ENCODE measurements at places on chromosomes 3 and 15.

- DNase-seq = peak; percentile 88
These were observed 862 bp upstream of the MAN2A2 start for GRCh38 chr15:90902040-90902839.

DNA sequence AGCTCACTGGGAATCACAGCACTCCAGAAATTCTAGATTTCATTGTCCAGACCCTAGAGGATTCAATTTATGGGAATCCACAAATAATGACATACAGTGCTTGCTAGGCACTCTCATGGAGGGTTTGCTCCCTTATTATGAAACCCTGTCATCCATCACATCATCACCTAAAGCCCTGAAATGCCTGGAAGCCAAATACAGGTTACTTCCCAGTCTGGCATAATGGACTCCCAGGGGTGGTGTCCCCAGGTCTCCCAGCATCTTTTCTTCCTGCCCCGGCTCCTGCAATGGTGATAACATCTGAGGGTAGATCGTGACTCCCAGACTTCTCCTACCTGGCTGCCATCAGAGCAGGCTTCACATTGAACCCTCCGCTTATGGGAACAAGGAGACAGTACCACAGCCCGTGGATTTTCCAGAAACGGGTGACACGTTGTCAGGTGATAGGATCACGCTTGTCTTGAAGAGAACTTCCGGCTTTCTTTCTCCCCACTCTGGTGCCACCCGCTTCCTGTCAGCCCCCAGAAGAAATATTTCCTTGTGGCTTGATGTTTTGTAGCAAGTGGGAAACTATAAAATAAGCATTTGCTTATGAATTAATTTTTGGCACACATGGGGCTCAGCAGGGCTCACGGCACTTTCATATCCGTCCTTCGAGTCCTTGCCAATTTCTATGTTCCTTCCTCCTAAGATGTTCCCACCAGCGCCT, 238.7 kb upstream of the BHLHE40 start:
- DNase-seq = no peak

DNA sequence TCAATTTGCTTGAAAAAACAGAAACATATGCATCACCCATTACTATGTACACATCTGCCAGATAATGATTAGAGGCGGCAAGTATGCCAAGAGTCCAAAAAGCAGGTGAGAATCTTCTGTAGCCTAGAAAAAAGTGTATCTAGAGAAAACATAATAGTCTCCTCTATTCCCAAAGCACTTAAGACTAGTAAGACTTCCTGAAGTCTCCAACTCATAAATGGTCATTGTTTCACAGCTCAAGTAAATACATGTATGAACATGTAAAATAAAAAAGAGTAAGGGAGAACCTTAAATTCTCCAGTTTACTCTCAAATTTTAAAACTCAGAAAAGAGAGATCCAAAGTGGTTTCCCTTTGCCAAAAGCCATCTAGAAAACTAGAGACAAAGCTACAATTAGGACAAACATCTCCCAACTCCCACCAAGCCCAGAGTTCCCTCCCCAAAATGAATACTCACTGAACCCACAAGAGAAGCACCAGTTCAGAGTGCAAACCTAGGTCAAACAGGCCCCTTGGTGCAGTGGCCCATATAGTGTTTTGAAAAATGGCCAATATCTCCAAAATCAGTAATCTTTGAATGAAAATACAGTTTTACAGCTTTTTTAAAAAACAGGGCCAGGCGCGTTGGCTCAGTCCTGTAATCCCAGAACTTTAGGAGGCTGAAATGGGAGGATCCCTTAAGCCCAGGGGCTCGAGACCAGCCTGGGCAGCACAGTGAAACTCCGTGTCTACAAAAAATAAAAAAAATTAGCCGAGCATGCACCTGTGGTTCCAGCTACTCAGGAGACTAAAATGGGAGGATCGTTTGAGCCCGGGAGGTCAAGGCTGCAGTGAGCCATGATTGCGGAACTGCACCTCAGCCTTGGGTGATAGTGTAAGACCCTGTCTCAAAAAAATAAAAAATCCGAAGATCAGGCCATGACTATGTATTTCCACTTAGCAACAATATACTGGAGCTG, 11.0 kb upstream of the MAP4 start:
- DNase-seq = no peak

DNA sequence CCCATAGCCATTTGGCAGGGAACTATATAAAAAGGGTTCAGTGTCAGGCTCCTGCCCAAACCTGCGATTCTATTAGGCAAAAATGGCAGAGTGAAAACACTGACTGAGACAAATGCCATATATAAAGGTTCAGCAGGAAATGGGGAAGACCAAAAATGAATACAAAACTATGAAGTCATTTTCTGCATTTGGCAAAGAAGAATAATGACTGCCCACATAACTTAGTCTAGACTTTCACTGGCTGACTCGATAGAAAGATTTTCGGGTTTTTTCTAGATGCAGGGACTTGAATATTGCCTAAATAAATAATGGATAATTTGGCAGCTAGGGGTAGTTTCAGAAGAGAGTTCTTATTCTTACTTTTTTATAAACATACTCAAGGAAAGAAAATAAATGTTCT, 178.0 kb downstream of the TPRG1 start:
- DNase-seq = no peak

DNA sequence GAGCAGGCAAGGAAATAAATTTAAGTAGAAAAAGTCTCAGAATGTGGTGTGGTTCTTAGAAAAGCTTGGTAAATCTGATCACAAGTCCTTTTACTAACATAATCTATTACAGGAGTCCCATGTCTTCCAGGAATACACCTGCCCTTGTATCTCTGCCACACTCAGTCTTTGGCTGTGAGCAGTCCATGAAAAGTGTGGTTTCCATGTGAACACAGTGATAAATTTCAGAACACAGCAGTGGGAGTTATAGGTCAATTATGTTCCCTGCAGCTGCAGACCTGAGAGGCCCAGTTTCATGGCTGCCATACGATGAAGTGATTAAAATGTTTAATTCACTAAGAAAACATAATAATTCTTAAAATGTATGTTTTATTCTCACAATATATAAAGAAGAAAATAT, 366.9 kb upstream of the STAC start:
- no peak for DNase-seq

DNA sequence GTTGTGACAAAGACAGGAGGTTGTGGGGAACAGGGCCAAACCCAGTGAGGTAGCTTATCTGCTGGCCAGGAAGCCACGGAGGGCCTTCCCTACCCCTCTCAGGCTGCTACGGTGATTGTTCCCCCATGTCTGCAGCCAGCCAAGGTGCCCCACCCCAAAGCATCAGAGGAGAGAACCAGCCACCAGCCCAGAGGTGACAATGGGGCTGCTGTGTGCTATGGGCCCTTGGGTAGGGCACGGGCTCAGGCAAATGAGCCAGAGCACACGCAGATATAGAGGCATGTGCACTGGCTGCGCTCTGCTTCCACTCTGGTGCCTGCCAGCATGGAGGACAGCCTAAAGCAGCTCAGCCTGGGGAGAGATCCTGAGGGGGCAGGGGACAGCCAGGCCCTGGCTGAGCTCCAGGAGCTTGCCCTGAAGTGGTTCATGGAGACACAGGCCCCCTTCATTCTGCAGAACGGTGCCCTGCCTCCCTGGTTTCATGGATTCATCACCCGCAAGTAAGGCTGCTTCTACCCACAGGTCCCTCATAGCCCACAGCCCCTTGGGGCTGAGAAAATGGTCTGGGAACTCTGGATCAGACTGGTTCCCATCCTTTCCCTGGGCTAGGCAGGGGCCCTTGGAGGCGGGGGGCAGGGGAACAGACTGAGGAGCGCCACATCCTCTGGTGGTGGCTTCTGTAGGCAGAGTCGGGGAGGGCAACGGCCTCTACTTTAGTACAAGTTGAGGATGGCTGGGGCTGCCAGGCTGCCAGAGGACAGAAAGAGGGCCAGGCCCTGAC, at the start of gene SH2D7:
Gene SH2D7, plus strand, starts transcription at position 301 of the 781 bp plus-strand sequence. Its CDS starts 24 bp downstream, at position 325.
- no peak for DNase-seq

GRCh38 chr3:16290007-16290826, 25.2 kb downstream of the OXNAD1 start:
- DNase-seq = peak; percentile 71

DNA sequence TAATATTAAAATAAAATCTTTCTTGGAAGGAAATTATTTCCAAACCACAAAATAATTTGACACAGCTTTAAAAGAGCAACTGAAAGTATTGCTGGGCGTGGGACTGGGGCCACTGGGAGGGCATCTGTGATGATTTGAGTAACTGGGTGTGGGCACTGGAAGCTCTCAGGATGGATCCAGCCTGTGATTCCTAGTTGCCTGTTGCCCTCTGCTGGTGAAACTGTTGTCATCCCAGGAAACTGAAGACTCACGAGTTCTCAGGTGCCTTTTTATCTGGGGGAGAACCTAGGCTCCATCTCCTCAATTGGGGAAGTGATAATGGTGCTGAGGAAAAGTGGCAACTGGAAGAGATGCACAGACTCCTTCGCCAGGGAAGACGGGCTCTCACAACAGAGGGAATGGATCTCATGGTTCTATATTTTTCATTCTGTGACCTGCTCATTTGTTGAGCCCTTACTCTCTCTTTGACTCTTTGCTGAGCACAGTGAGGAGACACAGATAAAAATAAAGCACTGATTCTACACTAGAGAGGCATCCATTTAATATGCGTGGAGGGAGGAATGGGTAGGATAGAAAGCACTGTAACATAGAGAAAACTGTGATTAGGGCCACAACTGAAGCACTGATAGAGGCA, 61.6 kb downstream of the TPRG1 start:
- no peak for DNase-seq

DNA sequence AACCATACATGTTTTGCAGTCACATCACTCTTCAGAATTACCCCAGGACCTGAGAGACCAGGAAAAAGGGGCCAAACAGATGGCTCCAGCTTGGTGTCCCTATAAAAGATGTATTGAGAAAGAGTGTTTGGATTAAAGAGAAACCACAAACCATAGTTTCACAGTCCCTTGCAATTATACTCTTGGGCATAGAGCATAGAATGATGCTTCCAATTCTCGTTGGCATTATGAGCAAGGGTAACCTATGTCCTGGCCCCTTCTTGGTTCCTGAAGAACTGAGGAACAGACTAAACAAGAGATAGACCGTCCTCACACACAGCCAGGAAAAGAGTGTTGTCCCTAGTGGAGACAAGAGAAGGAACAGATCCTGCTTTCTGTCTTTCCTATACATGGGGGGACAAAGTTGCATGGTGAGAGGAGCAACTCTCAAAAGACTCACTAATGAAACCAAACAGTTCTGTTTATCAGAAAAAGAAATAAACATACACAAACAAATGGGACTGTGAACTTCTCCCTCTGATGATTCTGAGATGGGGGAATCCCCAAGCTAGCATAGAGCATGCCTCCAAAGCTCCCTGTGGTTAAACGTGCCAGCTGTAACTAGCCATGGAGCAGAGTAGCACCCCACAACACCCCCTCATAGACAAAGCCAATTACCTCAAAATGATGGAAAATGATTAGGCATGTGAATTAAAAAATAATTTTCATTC, 908.6 kb downstream of the NTRK3 start:
- DNase-seq = no peak

DNA sequence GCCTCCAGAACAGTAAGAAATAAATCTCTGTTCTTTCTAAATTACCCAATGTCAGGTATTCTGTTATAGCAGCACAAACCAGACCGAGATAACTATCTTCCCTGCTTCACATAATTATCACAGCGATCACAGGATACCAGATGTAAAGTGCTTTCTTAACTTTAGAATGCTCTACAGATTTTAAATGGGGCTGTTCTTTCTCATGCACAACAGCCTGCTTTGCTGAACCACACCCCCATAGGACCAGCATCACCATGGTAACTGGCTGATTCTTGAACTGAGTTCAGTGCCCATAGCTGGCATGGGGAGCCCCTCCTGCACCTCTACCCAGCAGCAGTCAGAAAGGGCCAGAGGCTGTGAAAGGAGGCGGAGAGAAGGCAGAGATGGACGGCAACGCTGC, 7.8 kb downstream of the CD80 start:
- DNase-seq = no peak

GRCh38 chr3:151146731-151147091, 56.3 kb downstream of the GPR171 start:
- DNase-seq = no peak

DNA sequence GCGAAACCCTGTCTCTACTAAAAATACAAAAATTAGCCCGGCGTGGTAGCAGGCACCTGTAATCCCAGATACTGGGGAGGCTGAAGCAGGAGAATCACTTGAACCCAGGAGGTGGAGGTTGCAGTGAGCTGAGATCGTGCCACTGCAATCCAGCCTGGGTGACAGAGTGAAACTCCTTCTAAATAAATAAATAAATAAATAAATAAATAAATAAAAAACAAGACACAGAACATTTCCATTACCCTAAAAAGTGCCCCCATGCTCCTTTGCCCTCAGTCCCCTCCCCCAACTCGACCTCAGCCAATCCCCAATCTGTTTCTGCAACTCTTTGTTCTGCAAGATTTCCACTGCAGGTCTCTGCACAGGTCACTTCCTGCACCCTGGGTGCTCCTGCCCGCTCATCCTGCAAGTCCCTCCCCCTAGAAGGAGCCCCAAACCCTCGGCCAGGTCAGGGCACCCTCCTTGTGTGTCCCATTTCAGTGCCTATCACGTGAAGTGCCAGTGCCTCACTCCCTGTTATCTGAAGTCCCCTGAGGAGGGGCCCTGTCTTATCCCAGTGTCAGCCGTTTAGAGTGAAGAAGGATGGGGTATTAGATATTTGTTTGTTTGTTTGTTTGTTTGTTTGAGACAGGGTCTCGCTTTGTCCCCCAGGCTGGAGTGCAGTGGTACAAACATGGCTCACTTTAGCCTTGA, 1.1 kb downstream of the FAM240A start:
- peak; percentile 43 for DNase-seq

DNA sequence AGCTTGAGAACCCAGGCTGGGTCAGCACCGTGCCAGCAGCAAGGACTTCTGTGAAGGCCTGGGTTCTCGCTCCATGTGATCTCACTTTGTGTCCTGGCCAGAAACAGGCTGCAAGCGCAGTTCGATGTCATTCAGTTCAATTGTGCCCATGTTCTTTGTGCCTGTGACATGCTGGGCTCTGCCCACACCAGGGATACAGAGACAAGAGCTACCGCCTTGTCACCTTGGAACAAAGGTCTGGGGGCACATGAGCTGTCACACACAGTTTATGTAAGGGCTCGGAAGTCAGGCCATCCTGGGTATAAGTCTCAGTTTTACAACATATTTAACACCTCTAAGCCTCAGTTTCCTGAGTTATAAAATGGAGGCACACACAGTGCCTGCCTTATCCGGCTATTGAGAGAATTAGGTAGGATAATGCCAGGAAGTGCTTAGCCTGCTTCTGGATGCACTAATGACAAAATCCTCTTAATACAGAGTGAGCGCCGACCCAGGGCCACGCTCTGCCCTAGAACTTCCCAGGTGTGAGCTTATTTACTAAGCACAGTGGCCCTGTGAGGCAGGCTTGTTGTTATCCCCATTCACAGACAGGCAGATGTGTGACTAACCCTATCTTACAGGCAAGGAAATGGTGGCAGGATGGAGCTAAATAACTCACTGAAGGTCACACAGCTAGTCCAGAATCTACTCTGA, 50.4 kb upstream of the LIMD1 start:
- no peak for DNase-seq

- no peak for DNase-seq
These were observed 200.5 kb downstream of the AKAP13 start for GRCh38 chr15:85580879-85581278.

GRCh38 chr3:121758727-121759450, 9.3 kb upstream of the GOLGB1 start:
- no peak for DNase-seq

GRCh38 chr15:41499109-41499851, 5.6 kb downstream of the ITPKA start:
- DNase-seq = no peak

- no peak for DNase-seq
These were observed 64.8 kb upstream of the LMCD1 start for GRCh38 chr3:8436661-8437287.

Measured in hematopoietic multipotent progenitor cell treated with erythropoietin and hydrocortisone succinate and interleukin-3 and kit ligand, for 17 days (in vitro differentiated cells).